ENCODE measurements at places on chromosomes 4 and X.

- no peak for DNase-seq
These were observed 654.6 kb downstream of the RAPGEF2 start for GRCh38 chr4:159757499-159757898.

GRCh38 chr4:101599620-101600019, 190.9 kb upstream of the BANK1 start:
- DNase-seq: no peak

GRCh38 chrX:154602766-154603437, 16.2 kb downstream of the CTAG1B start:
- no peak for DNase-seq

- no peak for DNase-seq
These were observed 10.1 kb downstream of the SYNPO2 start for GRCh38 chr4:118898684-118899138.

DNA sequence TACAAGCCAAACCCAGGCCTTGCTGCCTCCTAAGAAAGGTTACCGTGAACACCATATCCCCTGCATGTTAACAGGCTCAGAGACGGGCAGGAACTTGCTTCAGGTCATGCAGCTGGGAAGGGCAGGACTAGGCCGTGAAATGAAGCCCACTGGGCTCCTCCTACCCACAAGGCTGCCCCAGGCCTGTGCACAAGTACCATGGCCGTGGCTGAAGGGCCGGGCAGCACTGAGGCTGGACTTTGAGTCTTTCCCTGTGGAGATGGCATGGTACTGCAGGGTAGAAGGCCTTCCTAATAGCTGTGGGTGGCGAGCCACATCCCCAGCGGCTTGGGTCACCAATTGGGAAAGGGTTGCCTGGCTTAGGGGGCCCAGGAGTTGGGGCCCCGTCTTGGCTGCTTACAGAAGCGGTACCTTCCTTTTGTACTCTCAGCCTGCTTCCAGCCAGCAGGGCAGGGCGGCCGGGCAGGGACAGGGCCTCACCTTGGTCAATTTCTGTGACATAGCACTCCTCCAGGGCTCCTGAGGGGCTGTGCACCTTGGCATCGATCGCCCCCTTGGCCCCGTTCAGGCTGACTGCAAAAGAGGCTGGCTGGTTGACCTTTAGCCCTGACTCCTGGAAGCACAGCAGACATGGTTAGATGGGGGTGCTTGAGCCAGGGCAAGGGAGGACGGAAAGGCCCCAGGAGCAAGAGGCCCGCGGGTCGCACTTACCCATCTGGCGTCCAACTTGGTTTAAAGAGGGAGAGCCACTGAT, 23.8 kb downstream of the FLNA start:
- no peak for DNase-seq

DNA sequence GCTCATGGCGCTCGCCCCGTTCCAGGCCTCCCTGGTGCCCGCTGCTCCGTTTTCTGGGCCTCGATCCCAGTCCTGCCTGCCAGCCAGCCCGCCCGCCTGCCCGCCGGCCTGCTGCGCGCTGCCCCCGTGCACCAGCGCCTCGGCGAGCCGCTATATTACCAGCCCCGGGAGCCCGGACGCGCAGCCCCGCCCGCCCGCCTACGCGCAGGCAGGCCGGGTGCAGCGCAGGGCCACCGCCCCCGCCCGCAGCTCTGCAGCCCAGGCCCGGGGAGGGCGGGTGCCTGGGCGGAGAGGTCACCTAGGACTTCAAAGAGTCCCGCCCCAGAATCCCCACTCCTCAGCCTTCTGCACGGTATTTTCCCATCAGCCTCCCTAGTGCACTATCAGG, at the start of gene MAOB:
Gene MAOB, minus strand, starts transcription at position 157 of the 388 bp plus-strand sequence. Its CDS starts 151 bp downstream, at position 6.
- no peak for DNase-seq

- DNase-seq: no peak
These were observed 32.0 kb upstream of the CLDN24 start for GRCh38 chr4:183354219-183354618.

DNA sequence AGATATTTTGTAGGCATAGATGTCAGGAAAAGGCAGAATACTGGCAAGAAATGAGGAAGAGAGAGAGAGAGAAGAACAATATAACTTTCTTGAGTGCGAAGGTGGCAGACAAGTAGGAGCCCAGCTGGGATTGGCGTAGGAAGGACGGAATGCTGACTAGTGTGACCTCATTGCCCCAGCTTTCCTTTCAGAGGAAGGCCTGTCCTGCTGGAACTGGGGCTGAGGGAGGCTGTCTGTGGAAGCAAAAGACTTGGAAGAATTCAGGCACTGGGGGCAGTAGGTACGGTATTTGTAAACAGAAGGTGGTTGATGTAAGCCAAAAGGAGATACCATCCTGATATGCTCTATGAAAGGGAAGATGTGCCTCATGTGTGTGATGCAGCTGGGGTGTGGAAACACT, 818.4 kb downstream of the ADGRL3 start:
- no peak for DNase-seq

- DNase-seq: no peak
These were observed 840 bp upstream of the RPL34 start for GRCh38 chr4:108619372-108620100.

DNA sequence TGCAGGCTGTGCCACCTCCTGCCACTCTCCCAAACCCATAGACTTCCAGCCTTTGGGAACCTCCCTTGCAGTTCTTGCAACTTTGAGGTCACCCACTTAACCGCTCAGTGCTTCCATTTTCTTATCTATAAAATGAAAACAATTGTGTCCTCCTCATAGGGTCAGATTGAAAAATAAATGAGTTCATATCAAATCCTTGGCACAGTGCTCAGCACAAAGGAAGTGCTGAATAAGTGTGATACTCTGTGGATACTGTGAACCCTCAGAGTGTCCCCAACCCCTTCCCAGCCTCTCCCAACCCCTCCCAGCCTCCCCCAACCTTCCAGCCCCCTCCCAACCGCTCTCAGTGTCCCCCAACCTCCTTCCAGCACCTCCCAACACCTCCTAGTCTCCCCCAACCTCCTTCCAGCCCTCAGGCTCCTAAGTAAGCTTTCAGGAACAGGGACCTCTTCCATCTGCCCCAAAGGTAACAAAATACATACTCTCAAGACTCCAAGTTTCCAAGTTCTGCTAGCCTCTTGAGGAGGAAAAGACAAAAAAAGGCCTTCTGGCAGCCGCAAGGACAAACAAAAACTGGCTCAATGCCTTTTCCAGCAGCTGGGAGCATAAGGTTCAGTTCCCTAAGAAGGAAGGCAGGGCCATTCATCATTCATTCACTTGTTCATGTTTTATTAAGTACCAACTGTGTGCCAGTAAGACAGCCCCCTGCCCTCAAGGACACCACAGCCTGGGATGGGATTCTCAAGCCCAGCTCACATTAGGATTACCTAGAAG, 46.1 kb upstream of the LGI2 start:
- no peak for DNase-seq

- peak; percentile 0 for DNase-seq
These were observed 38.4 kb downstream of the SAGE1 start for GRCh38 chrX:135931644-135932487.

- no peak for DNase-seq
These were observed 57.7 kb upstream of the EFHC2 start for GRCh38 chrX:44401151-44401550.

GRCh38 chr4:31190671-31191070, 470.5 kb downstream of the PCDH7 start:
- no peak for DNase-seq

DNA sequence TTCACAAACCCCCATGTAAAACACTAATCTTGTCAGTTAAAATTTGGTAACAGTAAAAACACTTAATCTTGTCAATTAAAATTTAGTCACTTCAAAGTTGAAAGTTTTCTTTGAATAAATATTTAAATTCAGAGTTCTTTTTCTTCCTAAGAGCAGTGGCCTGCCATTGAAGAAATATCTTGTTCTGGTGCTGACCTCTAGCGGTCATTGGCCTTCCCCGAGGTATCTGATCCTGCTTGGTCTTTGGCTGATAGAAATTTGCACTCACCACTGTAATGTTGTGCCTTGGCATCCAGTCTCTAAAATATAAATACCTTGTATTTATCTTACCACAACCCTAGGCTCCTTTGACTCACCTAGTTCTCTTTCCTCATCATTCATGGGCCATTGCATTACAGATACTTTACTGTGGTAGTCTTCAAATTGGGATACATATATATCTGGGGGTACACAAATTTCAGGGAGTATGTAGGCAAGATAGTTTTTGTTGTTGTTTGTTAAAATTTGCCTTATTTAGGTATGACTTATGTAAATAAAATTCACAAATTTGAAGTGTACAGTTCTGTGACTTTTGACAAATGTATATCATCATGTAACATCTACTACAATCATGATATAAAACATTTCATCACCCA, 6.7 kb upstream of the ART3 start:
- peak; percentile 40 for DNase-seq

DNA sequence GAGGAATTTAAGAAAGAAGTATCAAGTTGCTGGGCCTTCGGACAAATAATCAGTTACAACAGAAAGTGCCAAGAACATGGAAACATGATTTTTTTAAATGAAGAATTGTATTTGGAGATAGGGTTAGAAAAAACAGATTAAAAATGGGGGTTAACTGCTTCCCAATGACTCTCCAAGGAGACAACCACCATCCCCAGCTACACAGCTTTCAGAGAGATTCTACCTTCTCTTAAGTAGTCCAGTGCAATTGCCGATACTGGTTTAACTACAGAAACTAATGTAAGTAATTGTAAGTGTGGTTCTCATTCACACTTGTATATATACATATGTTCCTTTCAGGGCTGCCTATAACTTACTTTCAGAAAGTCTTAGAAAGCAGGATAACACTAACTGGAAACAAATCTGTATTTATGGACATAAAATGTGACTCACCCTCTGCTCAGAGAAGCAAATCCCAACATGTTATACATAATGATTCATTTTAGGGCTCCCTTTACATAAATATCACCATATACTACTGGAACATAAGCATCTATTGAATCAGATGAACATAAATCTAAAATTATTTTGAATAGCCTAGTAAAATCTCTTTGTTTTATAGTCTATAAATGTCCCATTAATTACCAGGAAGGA, 248.9 kb upstream of the UGT8 start:
- DNase-seq: no peak

DNA sequence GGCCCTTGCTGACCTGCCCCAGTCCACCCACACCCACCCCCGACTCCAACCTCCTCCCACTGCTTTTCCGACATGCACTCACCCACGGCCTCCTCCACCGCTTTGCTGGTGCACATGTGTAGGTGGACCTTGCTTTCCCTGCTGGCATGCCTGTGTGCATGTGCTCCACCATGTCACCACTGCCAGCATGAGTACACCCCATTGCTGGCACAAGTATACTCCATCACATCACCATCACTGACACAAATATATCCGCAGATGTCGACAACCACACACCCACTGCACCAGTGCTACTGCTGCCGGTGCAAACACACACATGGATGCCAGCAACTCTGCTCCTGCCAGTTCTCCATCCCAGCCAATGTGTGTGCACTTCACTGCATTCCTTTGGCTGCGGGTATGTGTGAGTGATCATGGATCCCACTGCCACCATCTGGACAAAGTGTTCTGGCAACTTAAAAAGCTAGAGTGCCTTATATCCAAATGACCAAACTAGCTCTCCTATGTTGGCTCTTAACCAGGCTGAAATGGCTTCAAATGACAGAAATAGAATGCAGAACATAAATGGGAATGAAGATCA, 1072.3 kb downstream of the RAPGEF2 start:
- DNase-seq: no peak

DNA sequence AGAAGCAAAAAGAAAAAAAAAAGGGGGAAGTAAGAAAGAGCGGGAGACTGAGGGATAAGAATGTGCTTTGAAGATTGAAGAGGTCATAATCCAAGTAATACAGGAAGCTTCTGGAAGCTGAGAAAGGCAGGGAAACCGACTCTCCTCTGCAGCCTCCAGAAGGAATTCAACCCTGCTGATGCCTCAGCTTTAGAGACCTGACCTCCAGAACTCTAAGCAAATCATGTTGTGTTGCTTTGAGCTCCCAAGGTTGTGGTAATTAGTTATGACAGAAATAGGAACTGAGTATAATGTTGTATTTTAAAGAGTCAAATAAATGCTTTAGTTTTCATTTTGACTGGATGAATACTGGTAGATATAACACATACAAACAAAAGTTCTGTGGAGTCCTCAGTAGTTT, 48.0 kb upstream of the FAT1 start:
- DNase-seq: no peak

DNA sequence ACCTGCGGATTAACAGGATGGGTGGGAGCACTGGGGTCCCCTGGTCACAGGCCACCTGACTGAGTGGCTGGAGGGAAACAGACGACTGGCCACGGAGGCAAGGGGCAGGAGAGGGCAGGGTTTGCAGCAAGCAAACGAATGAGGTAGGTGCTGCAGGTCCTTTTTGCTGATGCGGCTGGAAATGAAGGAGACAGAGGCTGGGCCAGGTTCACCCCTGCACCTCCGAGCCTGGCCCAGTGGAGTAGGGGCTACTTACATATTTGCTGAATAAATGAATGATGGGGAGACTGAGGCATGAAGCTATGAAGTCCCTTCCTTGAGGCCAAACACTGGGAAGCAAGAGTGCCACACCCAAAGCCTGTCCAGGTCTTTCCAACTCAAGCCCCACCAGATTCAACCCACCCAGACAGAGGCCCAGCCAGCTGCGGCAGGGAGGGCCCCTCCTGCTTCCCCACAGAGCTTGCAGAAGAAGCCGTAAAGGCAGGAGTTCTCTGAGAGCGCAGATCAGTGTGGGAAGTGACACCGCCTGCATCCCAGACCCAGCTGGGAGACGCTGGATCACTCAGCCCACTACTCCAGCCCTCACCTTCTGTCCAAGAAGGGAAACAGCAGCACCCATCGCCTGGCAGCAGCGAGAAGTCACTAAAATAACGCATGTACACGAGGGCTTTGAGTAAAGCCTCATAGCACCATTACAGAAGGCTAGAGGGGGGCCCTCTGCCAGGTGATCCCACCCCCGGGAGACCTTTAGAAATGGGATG, 36.1 kb upstream of the C4orf50 start:
- DNase-seq: no peak

- no peak for DNase-seq
These were observed 10.1 kb upstream of the RPL39 start for GRCh38 chrX:119801253-119802221.

Data from stimulated activated CD8-positive, alpha-beta memory T cell treated with anti-CD3 and anti-CD28 coated beads, Interleukin-7, amount 100 ng/mL, for 1 hour (primary cell).